ENCODE measurements at places on chromosomes 7 and 10.

GRCh38 chr7:98137826-98138151, 31.1 kb downstream of the LMTK2 start:
- DNase-seq = no peak

GRCh38 chr10:128345353-128345752, 219.1 kb upstream of the MKI67 start:
- no peak for DNase-seq

GRCh38 chr7:91151916-91152315, 112.3 kb upstream of the FZD1 start:
- no peak for DNase-seq

DNA sequence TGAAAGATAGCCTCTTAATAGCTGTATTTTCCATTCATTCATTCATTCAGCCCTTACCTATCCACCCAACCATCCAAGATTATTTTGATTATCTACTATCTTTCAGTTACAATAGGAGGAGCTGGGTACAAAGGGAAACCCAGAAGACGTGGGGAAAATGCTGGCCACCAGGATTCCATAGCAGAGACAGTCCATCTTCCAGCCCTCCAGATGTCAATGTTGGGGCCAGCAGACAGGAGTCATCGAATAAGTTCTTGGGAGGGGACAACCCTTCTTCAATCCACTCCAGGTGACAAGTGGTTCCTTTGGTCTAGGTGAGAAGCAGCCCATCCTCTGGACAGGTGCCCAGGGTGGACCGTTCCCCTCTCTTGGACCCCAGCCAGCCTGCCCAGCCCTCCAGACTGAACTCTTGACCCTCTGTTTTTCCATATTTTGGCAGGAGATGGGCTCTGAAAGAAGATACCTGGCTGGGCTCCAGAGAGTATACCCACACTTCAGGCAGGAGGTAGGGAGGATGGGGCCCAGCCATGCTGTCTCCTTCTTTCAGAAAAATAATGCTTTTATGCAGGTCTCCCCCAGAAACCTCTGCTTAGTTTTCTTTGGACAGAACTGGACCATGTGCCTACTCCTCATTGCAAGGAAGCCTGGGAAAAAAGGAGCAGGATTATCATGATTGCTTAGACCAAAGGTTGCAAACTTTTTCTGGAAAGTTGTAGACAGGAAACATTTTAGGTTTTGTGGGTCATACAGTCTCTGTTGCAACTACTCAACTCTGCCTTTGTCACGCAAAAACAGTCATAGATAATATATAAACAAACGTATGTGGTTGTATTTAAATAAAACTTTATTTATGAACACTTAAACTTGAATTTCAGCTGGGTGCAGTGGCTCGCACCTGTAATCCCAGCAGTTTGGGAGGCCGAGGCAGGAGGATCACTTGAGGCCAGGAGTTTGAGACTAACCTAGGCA, 95.5 kb upstream of the SMNDC1 start:
- DNase-seq = no peak

- no peak for DNase-seq
Measured at GRCh38 chr7:105141068-105141467, 127.1 kb downstream of the KMT2E start.

GRCh38 chr7:34191162-34191561, 285.8 kb downstream of the BMPER start:
- no peak for DNase-seq

- no peak for DNase-seq
Measured at GRCh38 chr10:54063514-54063913, 737.5 kb downstream of the PCDH15 start.

- DNase-seq = no peak
Measured at GRCh38 chr7:85714043-85714578, 527.3 kb upstream of the SEMA3D start.

GRCh38 chr10:70834441-70835151, 18.8 kb downstream of the SGPL1 start:
- no peak for DNase-seq

DNA sequence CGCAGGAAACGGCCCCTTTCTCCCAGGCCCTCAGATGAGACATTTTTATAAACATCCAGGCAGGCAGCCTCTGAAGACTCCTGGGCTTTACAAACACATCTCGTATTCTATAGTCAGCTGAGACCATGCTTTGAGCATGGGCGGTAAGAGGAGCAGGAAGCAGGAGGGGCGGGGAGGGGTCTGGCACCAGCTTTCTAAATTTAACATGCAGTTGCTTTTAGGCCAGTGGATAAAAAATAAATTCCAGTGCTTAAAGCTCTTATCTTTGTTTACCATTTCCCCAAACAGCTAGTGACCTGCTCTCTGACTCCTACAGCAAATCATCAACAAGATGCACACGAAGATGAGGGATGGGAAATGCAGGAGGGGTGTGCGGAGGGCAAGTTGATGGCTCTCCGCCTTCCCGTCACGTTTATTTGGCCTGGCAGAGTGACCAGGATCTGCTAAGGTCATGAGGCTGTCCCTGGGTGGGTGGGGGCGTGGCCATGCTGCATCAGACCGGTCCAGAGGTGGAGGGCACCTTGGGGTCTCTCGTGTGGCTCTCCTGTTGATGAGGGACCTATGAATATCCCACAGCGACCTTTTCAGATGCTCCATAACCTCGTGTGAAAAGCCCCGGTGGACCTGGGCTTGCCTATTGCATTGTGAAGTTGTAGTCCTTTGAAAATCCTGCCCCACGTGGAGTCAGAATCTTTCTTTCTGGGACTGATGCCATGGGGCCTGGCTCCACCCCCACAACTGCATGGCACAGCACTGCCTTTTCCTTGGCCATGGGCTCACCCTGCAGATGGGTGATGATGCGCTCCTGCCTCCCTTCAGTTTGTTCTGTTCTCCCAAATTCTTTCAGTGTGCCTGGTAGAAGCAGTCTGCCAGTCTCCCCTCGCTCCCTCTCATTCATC, 67.5 kb downstream of the PARP12 start:
- DNase-seq = no peak

- no peak for DNase-seq
Measured at GRCh38 chr10:1162481-1163203, 106.5 kb downstream of the WDR37 start.

- DNase-seq = no peak
Measured at GRCh38 chr10:51074238-51075028, at the start of gene PRKG1. TSS of gene PRKG1 (plus strand) at chr10:51074487.

- no peak for DNase-seq
Measured at GRCh38 chr7:135333946-135334345, 100.3 kb downstream of the STRA8 start.

GRCh38 chr7:139059905-139060304, 24.1 kb upstream of the ZC3HAV1L start:
- DNase-seq = no peak

GRCh38 chr10:122476333-122476695, 15.0 kb downstream of the HTRA1 start:
- DNase-seq = no peak

- DNase-seq = no peak
Measured at GRCh38 chr7:121282129-121282528, 46.7 kb upstream of the WNT16 start.

DNA sequence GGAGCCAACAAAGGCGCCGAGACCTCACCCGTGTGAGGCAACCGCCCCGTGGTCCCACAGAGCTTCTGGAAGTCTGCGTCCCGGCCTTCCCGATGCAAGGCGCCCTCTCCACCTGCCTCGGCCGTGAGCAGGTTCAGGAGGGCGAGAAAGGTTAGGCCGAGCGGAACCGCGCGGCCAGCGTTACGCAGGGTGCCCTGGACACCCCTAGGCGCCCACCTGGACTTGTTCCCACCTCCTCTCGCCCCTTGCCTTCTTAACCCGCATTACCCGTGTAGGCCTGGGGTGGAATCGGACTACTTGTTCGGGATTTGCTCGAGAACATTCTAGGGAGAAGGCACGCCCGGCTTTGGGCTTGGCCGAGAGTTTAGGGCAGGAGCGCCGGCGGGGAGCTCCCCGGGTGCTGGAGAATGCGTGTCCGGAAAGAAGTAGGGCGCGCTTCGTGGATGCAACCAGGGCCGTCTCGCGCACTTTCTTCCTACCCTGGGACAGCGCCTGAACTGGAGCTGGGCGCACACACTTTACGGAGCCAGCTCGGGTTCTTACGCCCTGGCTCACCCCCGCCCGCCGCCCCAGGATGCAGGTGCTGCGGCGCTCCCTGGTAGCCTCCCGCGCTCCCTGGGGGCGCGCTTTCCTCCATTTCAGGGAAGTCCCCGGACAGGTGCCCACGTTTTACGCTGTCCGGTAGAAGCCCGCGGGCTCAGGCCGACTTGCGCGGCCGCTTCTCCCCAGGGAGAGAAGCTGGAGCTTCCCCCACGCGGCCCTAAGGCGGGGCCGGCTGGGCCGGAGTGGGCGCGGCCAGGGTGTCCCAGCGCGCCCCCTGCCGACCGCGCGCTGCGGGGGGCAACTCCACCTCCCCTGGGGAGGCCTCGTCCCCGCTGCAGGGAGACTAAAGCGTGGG, 74.5 kb downstream of the INSIG1 start:
- DNase-seq = no peak

- DNase-seq = no peak
Measured at GRCh38 chr10:77111611-77112550, 525.7 kb downstream of the KCNMA1 start.

- no peak for DNase-seq
Measured at GRCh38 chr7:77320137-77320536, 96.0 kb downstream of the GSAP start.

GRCh38 chr7:117790731-117791130, 82.5 kb downstream of the CTTNBP2 start:
- DNase-seq = no peak

DNA sequence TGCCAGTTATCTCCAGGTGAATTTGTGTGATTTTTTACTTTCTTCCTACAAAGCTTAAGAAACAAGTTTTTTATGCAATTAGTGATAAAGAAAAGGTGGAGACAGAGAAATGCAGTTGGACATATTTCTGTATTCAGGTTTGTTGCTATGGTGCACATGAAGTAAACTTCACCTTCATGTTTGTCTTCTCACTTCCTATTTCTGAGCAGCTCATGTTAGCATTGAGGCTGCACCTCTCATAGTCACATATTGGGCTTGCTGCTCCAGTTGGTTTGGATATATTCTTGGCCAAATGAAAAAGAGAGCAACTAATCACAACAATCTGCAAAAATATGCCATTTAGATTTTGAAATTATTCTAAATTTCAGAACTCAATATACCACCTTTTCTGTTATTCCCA, 475.6 kb upstream of the ZWINT start:
- DNase-seq = no peak

GRCh38 chr7:81788246-81788645, 18.4 kb upstream of the HGF start:
- no peak for DNase-seq

GRCh38 chr10:73359492-73359891, 828 bp upstream of the CFAP70 start:
- DNase-seq = no peak

GRCh38 chr10:48509974-48510692, 94.7 kb downstream of the ARHGAP22 start:
- DNase-seq = no peak

GRCh38 chr10:90319188-90319914, 538.5 kb downstream of the HTR7 start:
- no peak for DNase-seq

- DNase-seq = no peak
Measured at GRCh38 chr10:43137717-43138020, 576 bp upstream of the CSGALNACT2 start.

- DNase-seq = no peak
Measured at GRCh38 chr10:122159141-122159970, 111.7 kb upstream of the BTBD16 start.

- no peak for DNase-seq
Measured at GRCh38 chr10:753530-753929, 64.1 kb upstream of the DIP2C start.

DNA sequence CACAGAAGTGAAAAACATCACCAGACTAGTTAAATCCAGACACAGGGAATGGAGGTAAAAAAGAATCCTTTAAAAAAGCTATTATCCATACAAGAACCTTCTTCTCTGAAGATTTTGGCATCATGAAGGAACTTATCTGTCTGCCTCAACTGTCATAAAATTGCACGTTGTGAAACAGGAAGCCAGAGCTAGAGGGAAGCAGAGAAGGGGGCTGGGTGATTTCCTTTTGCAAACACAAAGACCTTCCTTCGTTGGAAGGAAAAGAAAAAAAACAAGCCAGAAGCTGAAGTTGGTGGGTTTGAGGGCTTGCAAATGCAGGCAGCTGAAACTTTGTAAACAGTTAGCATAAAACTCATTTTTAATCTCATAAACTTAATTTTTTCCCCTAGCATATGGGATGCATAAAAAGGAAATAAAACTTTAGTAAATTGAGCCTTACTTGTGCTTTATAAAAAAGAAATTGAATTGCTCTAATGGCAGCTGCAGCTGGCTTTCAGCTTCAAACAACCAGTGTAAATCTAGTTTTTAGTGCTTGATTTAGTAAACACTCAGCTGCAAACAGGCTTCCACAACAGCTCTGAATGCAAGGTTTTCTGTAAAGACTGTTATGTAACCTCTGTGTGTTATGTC, 101.6 kb downstream of the OTUD1 start:
- no peak for DNase-seq

- no peak for DNase-seq
Measured at GRCh38 chr7:128281605-128282380, 40.7 kb downstream of the LEP start.

GRCh38 chr7:36784991-36785940, 61.0 kb upstream of the AOAH start:
- peak; percentile 49 for DNase-seq

GRCh38 chr10:22597138-22597537, 117.2 kb downstream of the PIP4K2A start:
- no peak for DNase-seq

DNA sequence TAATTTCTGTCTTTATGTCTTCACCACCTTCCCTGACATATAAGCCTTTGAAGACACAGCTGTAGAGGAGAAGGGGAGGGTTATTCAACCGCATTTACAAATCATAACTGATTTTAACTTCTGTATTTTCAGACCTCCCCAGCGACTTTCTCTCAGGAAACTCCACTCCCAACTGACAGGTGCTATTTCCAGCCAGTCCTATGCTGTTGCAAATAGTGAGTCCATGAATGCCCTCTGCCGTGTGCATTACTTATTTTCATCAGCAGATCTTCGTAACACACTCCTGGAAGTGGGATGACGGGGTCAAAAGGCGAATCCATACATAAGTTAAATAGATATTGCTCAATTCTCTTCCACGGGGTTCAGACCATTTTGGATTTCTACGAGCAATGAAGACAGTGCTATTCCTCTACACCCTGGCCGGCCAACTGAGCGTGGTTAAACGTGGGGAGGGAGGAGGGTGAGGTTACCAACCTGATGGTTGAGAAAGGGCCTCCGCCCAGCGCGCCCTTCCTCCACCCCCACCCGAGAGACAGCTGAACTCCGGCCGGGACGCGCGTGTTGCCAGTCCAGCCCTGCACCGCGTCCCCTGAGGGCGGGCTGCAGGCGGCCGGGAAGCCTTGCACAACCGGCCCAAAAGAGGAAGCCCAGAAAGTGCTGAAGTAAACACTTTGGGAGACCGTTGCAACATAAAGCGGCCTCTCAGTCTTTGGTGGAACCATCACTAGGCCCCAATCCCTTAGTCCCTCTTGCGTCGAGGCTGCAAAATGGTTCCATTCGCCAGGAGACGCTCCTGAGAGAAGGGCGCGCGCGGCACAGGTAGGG, at the start of gene APBB1IP:
APBB1IP (plus strand) TSS at position 705 of the 825 bp plus-strand sequence. CDS start 53,986 bp downstream, outside the sequence.
- DNase-seq = no peak
